ENCODE measurements at places on chromosomes 3 and 15.

GRCh38 chr3:156586905-156587759 lies 32.2 kb upstream of the SSR3 start:
- DNase-seq, result no peak

- DNase-seq, result no peak
Measured at GRCh38 chr3:163482695-163483094, 1595.6 kb downstream of the SI start.

DNA sequence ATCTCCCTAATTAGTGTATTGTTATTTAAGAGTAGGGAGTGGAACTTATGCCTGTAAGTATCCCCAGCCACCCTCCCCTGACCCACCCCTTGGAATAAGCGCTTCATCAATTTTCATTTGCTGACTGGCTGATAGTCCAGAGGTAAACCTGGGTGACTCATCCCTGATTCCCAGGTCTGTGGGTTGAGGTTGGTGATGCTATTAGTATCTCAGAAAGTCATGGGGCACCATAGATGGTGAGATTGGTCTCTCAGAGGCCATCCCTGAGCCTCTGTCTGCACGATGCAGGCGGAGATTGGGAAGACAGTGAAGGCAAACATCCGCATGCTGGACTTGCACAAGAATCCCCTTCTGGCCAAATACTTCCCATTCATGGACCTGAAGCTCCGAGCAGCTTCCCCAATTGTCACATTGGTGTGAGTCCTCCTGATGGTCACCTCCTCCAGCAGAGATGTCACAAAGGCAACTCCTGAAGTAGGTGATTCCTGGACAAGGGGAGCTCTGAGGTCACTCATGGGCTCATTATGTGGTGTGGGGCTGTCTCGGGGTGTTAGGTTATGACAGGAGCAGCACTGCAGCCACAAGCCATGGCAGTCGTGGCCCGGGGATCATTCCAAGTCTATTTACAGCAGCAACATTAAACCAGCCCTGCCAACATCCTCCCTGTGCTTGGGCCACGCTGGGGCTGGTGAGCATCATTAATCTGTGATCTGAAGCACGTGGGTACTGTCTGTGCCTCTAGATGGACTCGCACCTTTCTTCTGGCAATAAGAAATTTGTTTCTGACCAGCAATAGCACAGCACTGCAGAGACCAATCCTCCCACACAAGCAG lies 6.8 kb upstream of the TXNRD3 start:
- DNase-seq, result no peak

DNA sequence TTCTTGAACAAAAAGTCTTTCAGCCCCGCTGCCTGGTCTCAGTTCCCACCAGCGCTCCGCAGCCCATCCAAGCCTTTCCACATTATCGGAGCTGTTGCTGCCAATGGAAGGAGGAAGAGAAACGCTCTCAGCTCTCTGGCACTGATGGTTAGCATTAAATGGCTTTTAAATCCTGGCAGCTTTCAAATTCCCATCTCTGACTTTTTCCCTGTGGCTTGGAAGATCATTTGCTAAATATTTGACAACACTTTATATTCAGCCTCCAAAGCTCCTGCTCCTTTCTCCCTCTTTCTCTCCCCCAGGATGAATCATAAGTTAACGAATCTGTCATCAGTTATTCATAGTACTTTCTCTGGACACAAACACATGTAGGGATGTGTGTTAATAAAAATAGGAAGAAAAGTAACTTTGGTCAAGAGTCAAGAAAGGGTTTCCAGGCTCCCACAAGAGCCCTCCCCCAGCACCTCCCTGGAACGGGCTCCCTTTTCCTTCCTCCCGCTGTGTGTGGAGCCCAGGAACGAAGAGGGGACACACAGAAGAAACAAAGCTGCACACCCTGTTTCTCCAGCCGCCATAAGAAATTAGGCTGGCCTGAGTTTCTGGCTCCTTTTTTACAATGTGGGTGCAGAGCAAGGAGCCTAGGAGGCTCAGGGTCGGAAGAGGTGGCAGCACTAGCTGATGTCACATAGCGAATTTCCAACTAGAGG lies 47.6 kb upstream of the TSEN2 start:
- DNase-seq, result no peak

- no peak for DNase-seq
Measured at GRCh38 chr3:23811185-23811527, 5.4 kb downstream of the UBE2E1 start.

- DNase-seq, result no peak
Measured at GRCh38 chr3:123076496-123077418, 9.9 kb downstream of the PDIA5 start.

DNA sequence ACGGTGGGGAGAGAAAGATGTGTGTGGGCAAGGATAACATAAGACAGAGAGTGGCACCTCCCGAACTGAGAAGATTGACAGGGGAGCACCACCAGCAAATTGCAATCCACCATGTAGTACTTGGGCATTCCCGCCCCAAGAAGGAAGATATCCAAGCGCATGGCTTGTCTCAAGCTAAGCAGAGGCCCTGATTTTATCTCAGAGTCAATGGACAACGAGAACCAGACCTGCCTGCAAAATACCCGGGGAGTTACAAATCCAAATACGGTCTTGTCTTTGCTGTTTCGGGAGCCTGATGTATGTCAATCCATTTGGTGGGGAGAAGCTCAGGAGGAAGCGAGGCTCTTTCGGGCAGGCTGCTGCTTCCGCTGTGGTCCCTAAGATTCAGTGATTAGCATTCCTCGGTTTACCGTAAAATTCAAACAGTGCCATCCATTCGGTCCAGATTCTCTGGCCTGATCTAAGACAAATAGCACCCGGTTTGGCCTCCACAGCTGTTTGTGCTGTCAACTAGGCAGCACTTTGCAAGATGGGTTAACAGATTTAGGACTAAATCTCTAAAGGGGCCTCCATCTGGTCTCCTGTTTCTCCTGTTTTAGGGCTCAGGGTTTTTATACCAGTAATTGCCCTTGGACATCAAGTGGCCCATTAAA lies 97.7 kb upstream of the WNT5A start:
- DNase-seq, result no peak

GRCh38 chr3:67094774-67095173 lies 96.7 kb downstream of the KBTBD8 start:
- DNase-seq, result no peak

DNA sequence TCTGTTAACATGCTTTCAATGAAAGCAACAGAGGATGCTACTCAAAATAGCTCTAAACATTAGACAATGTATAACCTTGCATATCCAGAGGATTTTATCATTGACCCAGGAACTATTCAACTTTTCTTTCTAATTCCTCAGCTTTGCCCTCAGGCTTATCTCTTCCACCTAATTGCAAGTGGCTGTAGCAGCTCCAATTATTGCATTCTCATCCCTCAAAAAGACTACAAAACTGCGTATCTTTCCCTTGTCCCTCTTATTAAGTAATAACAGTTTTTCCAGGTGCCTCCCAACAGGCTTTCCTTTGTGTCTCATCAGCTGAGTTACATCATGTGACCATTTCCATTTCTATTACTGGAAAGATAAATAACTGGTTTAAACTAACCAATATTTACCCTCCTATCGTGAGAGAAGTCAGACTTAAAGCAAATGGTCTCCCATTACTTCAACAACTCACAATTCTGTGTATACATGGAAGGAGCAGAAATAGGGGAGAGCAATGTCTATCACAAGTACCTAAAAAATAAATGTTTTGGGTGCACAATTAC lies 78.0 kb upstream of the MBNL1 start:
- no peak for DNase-seq

GRCh38 chr15:58087871-58088270 lies 22.4 kb upstream of the ALDH1A2 start:
- DNase-seq, result no peak

DNA sequence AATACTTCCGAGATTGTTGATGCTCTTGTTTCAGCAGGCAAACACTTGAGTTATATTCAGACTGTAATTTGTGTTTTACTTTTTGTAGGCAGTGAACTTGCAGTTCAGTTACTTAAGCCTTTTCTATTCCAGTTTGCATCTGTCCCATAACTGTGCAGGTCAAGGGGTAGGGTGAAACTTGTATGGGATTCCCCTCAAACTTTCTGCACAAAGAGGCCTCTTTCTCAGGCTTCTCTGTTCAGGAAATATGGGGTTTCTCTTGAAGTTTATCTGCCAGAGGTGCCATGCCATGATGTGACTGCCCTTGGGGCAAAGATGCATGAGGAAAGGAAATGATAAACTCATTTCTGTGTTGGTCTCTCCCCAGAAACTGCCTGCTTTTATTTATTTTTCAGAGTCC lies 66.7 kb downstream of the SLC24A1 start:
- DNase-seq, result no peak

- DNase-seq, result peak; percentile 47
Measured at GRCh38 chr3:141402476-141403171, 34.3 kb downstream of the ZBTB38 start.

- no peak for DNase-seq
Measured at GRCh38 chr3:111584744-111585143, 10.4 kb downstream of the ZBED2 start.

DNA sequence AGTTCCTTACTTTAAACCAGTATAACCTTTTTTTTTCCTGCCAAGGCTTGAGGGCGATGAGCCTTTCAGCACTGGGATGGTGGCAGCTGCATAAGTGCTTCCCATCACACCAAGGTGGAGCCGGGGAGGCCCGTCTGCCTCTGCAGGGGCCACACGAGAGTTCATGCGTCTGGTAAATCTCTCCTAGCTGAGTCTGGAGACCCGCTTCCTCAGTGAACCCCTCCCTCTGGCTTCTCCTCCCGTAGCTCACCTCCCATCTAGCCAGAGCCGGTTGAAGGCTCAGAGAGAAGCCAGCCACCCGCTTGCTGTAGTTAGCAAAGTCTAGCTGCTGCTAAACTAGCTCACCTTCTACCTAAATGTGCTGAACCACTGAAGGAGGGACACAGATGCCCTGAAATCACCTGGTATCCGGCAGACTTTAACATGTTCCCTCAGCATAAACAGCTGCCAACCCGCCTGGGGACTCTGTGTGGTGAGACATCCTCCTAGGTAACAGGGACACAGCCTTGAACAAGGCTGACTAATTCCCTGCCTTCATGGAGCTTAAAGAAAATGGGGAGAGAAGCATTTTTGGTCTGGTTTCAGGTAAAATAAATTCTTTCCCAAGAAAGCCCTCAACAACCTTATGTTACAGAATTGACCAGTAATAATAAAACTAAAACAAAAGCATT lies 42.9 kb downstream of the RLBP1 start:
- no peak for DNase-seq

GRCh38 chr3:141350666-141351065 lies 17.6 kb upstream of the ZBTB38 start:
- no peak for DNase-seq

DNA sequence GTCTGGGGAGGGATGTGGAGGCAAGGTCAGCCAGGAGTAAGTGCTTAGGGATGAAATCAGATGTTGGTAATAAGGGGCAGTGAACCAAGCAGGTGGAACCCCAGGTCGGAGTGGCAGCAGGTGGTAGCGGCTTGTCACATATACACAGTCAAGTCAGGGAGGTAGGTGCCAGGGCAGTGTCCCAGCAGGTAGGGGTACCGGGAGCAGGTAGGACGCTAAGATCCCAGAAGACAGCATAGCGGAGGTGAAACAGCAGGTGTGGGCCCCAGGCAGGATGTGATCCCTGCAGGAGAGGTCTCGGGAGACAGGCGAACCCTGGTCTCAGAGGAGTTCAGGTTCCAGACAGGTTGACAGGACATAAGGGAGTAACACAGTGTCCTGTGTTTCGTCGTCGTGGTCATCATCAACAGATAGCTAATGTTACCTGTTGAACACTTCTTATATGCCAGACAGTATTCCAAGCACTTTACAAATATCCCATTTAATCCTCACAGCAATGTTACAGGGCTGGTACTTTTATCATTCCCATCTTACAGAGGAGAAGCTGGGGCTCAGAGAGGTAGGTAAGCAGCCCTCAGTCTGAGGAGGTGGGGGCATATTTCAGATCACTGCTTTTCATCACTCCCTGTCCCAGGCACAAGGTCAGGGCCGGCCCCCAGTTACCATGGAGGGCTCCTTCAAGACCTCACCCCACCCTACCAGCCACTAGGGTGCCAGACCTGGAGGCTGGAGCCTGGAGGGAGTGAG lies 241.6 kb downstream of the UACA start:
- DNase-seq, result no peak

DNA sequence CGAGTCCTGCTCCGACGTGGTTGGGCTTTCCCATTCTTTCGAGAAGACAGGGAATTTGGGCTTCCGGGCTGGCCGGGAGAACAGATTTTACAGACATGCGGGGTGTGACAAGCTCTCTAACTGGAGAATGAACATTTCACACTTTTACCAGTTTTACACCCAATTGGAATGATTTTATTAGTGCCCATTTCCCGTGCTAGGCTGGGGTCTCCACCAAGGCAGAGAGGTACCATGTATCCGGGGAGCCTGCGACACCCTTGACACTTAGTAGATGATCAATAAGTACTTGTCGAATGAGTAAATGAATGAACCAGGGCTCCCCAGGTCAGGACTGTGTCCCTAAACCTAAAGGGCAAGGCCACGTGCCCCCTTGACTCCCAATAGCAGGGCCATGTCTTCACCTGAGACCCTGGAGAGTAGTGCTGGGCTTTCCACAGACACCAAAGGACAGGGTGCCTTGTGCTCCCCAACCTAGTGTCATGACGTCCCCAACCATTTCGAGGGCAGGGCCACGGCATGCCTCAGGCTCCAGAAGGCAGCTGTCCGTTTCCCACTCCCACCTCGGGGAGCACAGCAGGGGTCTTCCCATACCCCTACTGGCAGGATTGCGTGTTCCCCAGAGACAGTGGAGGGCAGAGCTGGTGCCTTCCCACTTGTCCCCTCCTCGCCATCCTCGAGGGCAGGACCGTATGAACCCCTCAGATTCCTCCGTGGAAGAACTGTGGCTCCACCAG lies 679 bp upstream of the MYD88 start:
- no peak for DNase-seq

DNA sequence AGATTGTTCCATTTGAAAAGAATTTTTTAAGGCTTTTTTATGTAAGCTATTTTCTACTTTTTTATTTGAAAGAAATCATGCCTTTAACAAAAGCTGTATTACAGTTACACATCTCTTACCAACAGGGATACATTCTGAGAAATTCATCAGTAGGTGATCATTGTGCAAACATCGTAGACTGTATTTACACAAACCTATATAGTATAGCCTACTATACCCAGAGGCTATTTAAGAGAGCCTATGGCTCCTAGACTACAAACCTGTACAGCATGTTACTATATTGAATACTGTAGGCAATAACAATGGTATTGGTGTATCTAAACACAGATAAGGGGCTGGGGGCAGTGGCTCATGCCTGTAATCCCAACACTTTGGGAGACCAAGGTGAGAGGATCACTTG lies 43.1 kb downstream of the PEAK1 start:
- DNase-seq, result no peak

GRCh38 chr3:191368755-191369615 lies 38.7 kb upstream of the UTS2B start:
- no peak for DNase-seq

Data from activated gamma-delta T cell treated with Interleukin-2 at 50 U/mL for 16 hours (primary cell).